ENCODE measurements at places on chromosomes 5 and 9.
A peak's percentile ranks its signal among the peaks of the same experiment; 100 is the strongest.

DNA sequence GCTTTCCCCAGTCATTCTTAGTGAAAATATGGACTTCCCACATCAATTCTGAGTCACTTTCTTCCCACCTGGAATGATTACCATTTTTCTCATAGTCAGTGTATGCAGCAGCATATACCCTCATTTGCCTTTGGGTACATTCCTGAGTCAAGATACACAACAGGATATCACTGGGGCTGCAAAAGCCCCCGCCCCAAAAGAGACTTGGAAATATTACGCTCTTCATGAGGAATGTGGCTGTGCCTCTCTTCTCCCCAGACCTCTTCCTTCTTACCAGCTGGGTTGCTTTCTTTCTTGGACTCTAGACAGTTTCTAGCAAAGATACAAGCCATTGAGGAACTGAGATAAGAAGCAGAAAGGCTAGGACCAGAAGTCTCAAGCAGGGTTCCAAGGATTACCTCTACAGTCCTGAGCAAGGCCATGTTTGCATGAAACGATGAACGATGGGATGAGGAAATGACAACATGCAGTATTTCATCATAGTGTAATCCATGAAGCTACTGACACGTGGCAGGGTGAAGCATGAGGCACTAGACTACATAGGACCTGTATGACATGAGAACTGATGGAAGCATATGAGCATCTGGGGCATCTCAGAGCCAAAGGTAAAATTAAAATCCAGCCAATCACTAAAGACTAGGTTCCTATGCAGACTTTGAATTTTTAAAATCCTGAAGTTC is 218.1 kb downstream of the RAB3C start:
- no peak for DNase-seq

DNA sequence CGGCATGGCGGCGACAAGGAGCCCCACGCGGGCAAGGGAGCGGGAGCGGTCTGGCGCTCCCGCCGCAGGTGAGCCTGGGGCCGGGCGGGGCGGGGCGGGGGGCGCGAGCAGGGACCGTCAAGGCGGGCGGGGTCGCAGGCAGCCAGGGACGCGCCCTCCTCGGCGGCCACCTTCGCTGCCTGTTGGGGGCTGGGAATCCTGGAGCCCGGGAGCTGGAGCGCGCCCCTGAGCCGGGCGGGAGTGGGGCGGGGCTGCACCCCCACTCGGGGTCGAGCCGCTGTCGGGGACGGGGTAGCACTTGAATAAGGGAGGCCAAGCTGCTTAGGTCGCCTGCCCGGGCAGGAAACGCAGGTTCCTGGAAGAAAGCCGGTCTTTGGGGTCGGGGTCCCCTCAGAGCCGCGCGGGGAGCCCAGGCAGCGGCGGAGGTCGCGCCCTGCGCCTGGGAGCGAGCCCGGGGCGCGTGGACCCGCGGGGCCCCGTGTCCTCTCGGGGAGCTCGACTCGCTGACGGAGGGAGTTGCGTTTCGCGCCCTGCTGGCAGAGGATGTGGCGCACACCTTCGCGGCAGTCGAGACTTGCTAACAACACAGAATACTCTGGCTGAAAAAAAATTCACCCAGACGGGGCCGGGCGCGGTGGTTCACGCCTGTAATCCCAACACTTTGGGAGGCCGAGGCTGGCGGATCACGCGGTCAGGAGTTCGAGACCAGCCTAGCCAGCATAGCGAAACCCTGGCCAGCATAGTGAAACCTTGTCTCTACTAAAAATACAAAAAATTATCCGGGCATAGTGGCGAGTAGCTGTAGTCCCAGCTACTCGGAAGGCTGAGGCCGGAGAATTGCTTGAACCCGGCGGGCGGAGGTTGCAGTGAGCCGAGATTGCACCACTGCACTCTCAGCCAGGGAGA is 552 bp downstream of the OTULINL start:
- peak; percentile 93 for DNase-seq

- peak; percentile 30 for DNase-seq
Observed at GRCh38 chr5:146965761-146966659, 87.5 kb upstream of the PPP2R2B start.

DNA sequence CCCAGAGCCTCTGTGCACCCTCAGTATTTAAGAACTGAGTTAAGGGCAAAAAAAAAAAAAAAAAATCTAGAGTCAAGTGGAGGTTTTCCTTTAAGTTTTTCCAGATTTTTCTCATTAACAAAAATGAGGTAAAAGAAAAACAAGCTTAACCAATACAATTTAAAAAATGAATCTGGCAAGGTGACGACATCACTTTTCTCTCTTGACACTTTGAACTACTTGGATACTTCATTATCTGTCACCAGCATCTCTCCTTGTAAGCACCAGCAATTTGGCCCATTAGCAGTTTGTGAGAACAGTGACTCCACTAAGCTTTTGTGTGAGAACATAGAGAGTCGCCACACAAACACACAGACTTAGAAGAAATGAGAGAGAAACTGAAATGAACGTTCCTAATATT is 345.7 kb upstream of the SLC30A5 start:
- no peak for DNase-seq

DNA sequence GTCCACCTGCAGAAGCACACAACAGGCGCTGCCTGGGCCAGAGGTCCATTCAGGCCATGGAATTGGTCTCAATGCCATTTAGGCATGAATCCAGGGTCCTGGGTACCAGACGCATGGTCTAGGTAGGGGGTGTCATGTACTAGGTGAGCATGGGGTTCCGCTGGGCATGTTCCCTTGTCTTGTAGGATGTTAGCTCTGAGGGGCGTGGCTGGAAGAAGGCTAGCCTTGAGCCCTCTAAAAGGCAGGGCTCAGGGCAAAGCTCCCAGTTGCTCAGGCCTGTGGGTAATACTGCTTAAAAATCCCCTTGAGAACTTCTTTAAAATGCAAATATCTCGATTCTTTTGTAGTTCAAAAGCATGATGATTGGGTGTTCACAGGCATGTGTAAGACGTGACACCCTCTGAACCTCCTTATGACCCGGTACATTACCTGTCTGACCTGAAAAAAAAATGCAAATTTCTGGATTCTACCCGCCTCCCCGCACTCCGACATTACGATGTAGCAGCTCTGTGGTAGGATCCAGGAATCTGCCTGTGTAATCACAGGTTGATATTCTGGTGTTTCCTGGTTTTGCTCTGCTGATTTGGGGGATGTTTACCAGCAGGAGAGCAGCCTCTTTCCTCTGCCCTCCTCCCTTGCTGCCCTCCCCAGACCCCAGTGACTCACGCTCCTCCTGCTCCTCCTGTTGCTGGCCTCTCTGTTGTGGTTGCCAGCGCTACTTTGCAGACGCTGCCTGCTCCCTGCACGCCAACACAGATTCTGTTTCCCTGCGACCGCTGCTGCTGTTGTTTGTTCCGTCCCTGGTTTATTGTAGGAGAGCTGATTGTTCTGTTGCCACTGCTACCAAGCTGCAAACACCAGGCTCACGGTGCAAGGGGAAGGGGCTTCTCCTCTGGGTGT is 5.7 kb downstream of the TMC1 start:
- DNase-seq, result peak; percentile 30

GRCh38 chr5:139820606-139821005 is 25.0 kb downstream of the PSD2 start:
- no peak for DNase-seq

- no peak for DNase-seq
Observed at GRCh38 chr5:93010037-93010436, 571.0 kb downstream of the NR2F1-AS1 start.

DNA sequence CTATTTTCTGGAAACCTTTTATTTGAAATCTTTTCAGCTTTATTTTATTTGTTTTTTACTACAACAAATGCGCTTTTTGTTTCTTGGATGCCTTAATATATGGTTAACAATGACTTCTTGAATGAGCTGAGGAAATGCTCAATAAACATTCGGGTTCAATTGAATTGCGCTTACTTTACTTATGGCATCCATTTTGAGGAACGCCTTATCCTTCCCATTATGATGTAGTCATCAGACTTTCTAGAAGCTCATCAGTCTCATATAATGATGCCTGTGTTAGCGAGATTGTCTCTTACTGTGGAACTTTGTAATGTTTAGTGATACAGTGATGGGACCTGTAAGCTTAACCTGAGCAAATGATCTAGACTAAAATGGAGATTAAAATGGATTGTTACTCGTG is 916 bp downstream of the SHLD3 start:
- no peak for DNase-seq

DNA sequence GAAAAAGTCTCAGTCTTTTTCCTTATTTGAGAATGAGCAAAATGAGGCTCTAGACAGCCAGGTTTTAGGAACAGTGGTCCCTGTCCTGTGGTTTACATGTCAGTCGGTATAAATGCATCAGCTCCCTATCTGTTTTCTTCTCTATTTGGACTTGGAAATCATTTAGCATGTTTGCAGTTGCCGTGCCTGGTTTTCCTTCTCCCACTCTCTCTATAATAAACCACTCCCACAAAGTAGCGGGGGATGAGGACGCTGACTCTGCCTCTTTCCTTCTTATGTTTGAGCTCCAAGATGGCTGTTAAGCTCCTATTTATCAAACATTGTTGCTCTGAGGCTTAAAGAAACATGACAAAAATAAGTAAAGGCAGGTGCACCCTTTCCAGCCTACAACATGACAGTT is 57.2 kb upstream of the CTSL start:
- DNase-seq, result no peak

GRCh38 chr5:7534505-7534904 is 138.6 kb downstream of the ADCY2 start:
- no peak for DNase-seq

DNA sequence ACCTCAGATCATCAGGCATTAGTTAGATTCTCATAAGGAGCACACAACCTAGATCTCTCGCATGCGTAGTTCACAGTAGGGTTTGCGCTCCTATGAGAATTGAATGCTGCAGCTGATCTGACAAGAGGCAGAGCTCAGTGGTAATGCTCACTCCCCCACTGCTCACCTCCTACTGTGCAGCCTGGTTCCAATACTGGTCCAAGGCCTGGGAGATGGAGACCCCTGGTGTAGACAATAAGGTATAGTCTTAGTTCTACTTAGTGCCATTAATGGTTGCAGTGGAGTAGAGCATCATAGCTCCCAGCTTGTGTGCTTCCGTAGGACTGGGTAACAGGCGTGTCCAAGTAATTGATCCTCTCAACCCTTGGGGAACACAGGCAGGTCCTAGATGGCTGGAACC is 70.4 kb upstream of the ANKRD55 start:
- DNase-seq, result no peak

Data from T-helper 2 cell (primary cell).